ENCODE measurements at places on chromosomes 11 and 22.
A peak's percentile ranks its signal among the peaks of the same experiment; 100 is the strongest.

GRCh38 chr11:2301631-2302305 lies at the start of the genes C11orf21 and TSPAN32:
C11orf21 (minus strand) TSS chr11:2301918; CDS start chr11:2301808, 110 bp downstream.
TSPAN32 (plus strand) TSS chr11:2302013; CDS start chr11:2302150, 137 bp downstream.
- H3K4me3 ChIP-seq: peak within 1 kb of the TSS; percentile 88
- peaks cover 5% of the 10 kb centered on the region for H3K36me3 ChIP-seq
- H3K27ac ChIP-seq: peak within 1 kb of the TSS; percentile 93
- peaks cover 58% of the 10 kb centered on the region for H3K4me1 ChIP-seq
- ATAC-seq: peak; percentile 73

DNA sequence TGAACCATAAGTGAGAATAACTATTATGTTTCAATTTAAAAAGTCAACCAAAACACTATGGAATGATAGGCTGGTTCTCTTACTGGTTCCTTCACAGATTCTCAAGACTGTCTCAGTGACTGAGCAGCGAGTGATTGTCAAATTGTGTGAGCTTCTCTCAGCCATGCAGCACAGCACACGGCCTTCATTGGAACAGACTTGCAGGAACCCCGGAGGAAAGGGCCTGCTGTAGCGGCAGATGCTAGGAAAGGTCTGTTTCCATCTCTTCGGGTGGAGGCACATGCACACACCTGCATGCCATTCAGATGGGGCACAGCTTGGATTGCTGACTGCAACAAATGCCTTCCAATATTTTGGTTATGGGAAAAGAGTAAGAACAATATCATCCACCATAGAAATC lies 741.8 kb downstream of the OPCML start:
- H3K4me1 ChIP-seq: no peaks in the 10 kb centered on the region
- no peak overlapping the region for H3K27ac ChIP-seq
- no peak for ATAC-seq

DNA sequence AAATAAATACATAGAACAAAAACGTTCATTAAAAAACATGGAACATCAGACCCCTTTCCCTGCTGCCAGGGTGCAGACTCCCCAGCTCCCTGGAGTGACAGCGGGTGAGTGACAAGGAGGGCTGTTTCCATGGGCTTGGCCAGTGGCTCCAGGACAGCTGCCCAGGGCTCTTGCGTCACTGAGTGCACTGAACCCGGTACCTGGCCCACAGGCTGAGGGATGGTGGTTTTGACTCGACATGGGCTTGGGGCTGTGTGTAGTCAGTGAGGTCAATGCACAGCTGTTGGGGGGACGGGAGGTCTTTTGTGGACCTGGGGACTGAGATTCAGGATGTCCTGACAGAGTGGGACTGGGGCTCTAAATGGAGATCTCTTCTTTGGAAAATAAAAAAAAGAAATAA lies 142.1 kb upstream of the B3GAT1 start:
- no peaks in the 10 kb centered on the region for H3K36me3 ChIP-seq
- H3K27me3 ChIP-seq: peaks cover 14% of the 10 kb centered on the region
- H3K27ac ChIP-seq: no peak overlapping the region
- ATAC-seq: peak; percentile 41
- H3K4me1 ChIP-seq: no peaks in the 10 kb centered on the region
- H3K4me3 ChIP-seq: no peak overlapping the region

DNA sequence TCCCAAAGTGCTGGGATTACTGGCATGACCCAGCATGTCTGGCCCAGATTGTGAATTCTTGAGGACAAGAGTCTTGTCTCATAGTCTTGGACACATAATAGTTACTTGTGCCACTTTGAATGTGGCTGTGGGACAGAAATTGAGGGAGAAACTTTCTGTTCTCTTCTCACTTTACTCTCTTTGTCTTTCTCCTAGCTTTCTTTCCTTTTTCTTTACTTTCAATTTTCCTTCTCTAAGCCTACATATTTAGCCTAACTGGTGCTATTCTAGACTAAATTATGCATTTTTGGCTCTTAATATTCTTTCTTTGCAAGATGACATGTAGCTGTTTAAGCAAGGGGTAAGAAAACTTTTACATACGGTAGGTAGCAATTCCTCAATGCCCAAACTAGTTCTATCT lies 33.2 kb downstream of the HORMAD2 start:
- H3K27me3 ChIP-seq: peaks cover 4% of the 10 kb centered on the region
- H3K4me3 ChIP-seq: no peak overlapping the region
- no peak overlapping the region for H3K27ac ChIP-seq
- ATAC-seq: no peak
- no peaks in the 10 kb centered on the region for H3K36me3 ChIP-seq
- H3K4me1 ChIP-seq: peaks cover 6% of the 10 kb centered on the region

Data from stimulated activated memory B cell treated with anti-CD40 and anti-IgM and Interleukin-4, amounts not matched to agents 10 μg/mL and 1 μg/mL and 100 μg/mL, for 72 hours (primary cell).